ENCODE measurements at places on chromosomes 4 and X.

DNA sequence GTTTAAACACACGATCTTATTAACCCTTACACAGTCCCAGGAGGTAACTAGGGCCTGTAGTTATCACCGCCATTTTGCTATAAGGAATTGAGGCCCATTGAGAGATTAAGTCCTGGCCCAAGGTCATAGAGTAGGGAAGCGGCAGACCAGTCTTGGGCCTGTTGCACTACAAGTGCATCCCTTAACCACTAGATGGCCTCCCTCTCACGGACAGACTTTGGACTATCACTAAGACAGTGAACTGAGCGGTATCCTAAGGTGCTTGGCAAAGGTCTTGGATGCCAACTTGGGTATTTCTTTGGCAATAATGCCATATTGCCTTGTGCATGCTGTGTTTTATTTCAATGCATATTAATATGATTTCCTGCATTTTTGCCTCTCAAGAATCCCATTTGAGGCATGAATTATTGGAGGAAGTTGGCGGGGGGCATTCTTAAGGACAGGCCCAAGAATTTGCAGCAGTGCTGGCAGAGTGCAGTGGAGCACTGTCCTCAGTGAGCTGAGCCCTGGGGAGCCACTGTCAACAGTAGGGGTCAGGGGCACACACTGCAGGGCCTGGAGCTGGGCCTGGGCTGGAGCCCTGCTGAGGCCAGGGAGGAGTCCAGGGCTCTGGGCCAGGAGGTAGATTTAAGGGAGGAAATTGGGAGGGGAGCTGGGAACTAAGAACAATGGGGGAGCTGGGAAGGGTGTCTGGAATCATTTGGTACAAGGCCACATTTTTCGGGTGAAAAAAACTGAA, 147.4 kb downstream of the SMIM20 start:
- no peak for DNase-seq

- DNase-seq, result no peak
These were observed 679.9 kb downstream of the RPA4 start for GRCh38 chrX:97563531-97564133.

GRCh38 chrX:57453901-57454300, 137.9 kb upstream of the ZXDB start:
- DNase-seq, result no peak

DNA sequence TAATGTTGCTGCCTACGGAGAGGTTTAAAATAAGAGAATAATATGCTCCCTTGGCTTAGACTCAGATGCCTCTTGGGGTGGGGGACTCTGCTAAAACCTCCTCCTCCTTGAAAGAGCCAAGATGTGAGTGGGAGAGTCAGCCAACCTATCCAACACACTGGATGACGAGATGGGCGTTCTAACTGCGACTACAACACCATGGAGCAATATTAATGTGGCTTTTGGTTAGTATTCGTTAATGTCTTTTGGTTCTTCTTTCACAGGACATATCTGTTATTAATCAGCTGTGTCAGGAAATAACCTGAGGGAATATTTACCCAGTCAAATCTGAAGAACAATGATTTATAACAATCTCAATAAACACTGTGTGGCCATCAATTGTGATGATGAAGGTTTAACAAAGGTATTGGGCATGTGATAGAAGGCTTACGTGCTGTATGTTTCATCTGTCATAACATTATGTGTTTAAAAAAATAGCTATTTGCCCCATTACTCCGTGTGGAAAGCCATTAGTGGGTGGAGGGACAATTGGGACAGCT, 143.5 kb upstream of the FTHL17 start:
- DNase-seq, result no peak

DNA sequence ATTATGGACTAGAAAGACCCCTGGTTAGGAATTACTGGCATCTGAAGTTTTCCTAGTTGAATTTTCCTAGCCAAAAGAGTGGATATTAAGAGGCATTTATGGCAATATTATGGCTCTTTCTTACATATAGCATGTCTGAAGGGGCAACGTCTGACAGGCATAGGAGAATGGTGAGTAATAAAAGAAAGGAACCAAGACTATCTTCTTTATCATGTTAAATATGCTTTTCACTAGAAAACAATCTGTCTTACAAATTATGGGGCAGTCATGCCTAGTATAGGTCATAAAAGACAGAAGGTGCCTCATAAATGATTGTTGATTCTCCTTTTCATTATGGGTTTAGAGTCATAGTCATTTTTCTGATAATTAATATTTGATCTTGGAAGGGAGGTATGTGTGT, 431.1 kb upstream of the HTR2C start:
- no peak for DNase-seq

GRCh38 chr4:135532132-135532531, 1330.5 kb upstream of the PABPC4L start:
- DNase-seq, result no peak

- no peak for DNase-seq
These were observed 338.9 kb upstream of the FAM241A start for GRCh38 chr4:111806331-111806730.

DNA sequence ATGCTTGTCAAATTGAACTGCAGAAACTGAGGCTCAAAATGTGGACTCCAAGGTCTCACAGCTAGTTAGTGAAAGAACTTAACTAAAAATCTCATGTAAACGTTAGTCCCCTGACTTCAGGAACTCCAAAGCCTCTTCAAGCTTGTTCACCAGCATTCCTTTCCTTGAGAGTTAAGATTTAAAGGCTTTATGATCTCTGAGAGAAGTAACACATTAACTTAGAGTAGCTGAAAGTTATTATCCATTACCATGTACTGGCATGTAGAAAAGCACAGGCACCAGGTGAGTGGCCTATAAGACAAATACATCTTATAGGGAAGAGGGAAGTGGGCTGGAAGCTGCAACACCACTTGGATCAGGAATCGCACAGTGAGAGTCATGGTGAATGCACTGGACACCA, 15.3 kb downstream of the PARM1 start:
- DNase-seq, result no peak

GRCh38 chr4:8846826-8847225, 24.8 kb downstream of the HMX1 start:
- no peak for DNase-seq

- DNase-seq, result no peak
These were observed 10.1 kb downstream of the DHRSX start for GRCh38 chrX:2490634-2491033.

GRCh38 chrX:137549073-137549472, 16.9 kb upstream of the ZIC3 start:
- DNase-seq, result no peak

- DNase-seq, result no peak
These were observed 83.9 kb downstream of the MAMLD1 start for GRCh38 chrX:150446995-150447394.

Measured in NCI-H1417 treated with DMSO at 0.1 percent for 48 hours (cell line).